ENCODE measurements at places on chromosomes 7 and 10.

DNA sequence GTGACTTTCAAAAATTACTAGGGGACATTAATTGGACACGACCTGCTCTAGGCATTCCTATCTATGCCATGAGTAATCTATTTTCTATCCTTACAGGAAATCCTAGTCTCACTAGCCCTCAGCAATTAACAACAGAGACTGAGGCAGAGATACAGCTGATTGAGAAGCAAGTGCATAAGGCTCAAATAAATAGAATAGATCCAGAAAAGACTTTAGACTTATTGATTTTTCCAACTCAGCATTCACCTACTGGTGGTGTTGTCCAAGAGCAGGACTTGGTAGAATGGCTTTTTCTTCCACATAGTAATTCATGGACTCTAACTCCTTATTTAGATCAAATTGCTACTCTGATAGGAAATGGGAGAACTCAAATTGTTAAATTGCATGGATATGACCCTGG, 148.0 kb downstream of the ZNF33B start:
- DNase-seq, result no peak

- no peak for DNase-seq
Observed at GRCh38 chr10:98577168-98577567, 130.4 kb upstream of the HPS1 start.

DNA sequence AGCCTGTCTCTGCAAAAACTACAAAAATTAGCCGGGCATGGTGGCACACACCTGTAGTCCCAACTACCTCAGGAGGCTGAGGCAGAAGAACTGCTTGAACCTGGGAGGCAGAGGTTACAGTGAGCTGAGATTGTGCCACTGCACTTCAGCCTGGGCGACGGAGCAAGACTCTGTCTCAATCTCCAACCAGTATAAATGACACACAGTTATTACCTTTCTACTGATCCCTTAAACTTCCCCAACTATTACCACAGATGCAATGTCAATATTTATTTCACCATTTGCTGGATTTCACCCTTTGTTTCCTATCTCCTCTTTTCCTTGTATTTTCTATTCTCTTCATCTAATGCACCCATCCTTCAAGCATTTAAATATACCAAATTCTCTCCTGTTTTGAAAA, 431.8 kb downstream of the GRM8 start:
- no peak for DNase-seq

GRCh38 chr10:112842832-112843360, 107.2 kb upstream of the TCF7L2 start:
- DNase-seq, result no peak

DNA sequence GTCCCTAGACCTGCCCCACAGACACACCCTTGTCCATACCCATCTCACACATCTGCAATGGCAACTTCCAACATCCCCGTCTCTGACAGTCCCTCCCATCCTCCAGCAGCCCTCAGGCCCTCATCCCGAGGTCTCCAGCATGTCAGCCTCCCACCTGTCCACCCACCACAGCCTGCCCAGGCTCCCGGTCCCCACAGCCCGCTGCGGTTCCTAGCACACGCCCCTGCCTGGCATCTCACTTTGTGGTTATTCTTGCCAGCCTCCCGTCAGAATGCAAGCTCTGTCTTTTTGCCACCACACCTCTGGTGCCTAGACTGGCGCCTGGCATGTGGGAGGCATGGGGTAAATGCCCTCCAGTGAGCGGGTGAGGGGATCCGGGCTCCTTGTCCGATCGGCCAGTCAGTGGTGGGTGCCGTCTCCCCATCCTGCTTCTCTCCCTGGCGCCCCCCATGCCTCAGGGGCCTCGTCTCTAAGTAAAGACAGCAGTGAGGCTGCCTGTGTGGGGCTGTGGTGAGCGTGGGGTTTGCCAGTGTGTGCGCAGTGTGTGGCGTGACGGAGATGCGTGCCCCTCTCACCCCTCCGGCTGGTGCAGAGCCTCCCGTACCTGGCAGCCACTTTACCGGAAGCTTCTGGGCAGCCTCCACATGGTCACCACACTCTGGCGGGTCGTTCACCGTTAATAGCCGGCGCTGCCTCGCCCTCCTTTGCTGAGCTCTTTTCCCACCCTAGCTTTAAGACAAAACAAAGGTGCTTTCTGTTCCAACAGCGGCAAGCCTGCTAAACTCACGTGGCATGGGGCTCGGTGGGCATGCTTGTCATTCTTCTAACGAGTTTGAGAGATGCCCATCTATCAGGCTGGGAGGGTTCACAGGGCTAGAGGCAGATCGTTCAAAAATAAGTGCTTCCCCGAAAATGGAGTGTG, 28.5 kb upstream of the TTYH3 start:
- DNase-seq, result no peak

GRCh38 chr10:21020545-21020944, 123.4 kb upstream of the NEBL start:
- no peak for DNase-seq

GRCh38 chr7:47804767-47805545, 143.3 kb downstream of the PKD1L1 start:
- DNase-seq, result no peak

DNA sequence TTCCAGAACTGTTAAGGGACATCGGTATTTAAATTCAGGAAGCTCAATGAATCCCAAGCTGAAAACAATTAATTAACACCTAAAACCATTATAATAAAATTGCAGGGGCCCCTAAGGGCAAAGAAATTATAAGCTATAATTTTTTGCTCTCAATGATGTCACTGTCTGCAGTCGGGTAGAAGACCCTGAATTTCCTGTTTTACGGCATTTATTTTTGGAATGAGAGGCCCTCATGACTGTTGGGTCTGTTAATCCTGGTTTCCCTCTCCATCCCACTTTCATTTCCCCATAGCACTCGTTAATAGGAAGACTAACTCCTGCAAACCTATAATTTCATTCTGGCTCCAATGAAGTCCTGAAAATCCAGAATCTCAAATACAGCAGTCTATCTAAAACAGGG, 25.8 kb upstream of the GPR37 start:
- DNase-seq, result no peak

- DNase-seq, result no peak
Observed at GRCh38 chr7:157312941-157313340, 23.9 kb upstream of the DNAJB6 start.

DNA sequence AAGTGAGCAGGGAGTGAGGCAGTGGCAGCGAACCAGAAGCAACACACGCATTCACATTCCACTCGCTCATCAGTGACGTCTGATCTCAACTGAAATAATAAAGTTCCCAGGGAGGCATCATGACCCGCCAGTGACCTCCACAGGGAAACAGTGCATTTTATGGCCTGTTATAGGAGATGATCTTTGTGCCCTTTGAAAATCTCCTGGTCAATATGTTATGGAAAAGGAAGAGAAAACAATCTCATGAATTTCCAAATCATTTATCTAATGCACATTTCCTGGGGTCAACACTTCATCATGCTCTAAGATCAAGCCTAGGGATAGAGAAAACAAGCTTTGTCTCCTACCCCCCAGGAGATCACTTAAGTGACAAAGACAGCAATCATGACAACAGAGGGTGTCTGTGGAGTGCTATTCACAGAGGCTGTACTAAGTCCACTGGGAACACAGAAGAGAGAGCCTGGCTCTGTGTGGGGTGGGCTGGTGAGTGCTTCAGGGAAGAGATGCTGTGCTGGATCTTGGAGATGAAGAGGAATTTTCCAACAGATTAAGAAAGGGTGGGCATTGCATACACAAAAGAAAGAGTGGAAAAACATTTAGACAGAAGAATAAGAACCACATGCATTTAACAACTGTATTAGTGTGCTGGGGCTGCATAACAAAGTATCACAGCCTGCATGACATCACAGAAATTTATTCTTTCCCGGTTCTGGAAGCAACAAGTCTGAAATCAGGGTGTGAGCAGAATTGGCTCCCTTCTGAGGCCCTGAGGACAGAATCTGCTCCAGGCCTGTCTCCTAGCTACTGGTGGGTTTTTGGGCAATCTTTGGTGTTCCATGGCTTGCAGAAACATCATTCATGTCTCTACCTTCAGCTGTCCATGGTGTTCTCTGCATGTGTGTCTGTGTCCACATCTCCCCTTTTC, 613.9 kb upstream of the IGFBP3 start:
- no peak for DNase-seq

DNA sequence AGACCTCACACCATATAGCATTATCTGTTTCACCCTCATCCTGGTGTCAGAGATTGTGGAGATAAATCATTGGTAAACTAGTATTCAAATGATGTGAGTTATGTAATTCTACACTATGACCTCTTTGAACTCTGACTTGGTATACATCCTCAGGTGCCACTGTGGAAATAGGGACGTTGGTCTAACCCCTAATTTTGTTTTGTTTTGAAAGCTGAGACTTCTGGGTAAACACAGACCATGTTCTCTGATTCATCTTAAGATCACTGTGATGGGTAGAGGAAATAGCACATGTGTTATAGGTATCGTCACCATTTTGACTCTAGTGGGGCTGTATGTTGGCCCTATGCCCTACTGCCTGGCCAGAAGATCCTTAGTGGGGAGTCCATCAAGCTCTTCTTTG, 241.6 kb downstream of the CCDC7 start:
- no peak for DNase-seq

- DNase-seq, result no peak
Observed at GRCh38 chr10:95360122-95360714, 69.4 kb upstream of the PDLIM1 start.

- DNase-seq, result no peak
Observed at GRCh38 chr10:47291682-47292081, 8.3 kb upstream of the GDF10 start.

GRCh38 chr7:13290975-13291374, 603.5 kb downstream of the ARL4A start:
- no peak for DNase-seq

- no peak for DNase-seq
Observed at GRCh38 chr10:69636626-69637605, 6.9 kb downstream of the FAM241B start.

DNA sequence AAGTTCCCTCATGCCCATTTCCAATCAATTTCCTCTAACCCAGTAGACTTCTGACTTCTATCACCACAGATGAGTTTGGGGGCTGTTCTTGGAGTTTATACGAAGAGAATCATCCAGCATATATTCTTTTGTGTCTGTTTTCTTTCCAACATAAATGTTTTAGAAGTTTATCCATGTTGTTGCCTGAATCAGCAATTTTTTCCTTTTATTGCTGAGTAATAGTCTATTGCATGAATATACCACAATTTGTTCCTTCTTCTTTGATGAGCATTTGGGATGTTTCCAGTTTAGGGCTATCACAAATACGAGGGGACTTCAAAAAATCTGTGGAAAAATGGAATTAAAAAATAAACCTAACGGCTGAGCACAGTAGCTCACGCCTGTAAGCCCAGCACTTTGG, 26.2 kb downstream of the COPG2 start:
- no peak for DNase-seq

DNA sequence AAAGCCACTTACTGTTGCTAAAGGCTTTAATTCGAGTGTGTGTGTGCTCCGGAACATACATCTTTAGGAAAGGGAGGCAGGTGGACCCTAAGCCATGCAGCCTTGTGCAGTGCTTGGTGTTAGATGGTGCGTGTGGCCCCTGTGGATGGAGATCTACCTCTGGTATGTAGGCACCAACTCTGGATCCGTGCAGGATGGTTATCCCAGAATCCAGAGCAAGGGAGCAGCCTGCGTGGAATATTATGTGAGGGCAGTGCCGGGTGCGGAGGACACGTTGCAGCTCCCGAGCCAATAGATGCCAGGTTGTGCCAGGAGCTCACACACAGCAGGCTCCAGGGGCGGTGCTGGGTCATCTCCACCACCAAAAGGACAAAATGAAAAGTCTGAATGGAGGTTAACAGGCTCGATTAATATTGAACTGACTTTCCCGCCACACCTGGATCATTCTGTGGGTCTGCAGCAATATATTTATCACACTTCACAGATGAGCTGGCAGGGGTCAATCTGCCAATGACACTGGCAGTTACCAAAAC, 143.0 kb upstream of the NPS start:
- DNase-seq, result no peak

GRCh38 chr10:78770167-78771090, 298.3 kb upstream of the ZMIZ1 start:
- DNase-seq, result no peak

- DNase-seq, result no peak
Observed at GRCh38 chr7:13155188-13155587, 467.8 kb downstream of the ARL4A start.

GRCh38 chr10:90461437-90462155, 396.2 kb downstream of the HTR7 start:
- DNase-seq, result no peak

Data from AG09309 (cell line).